HT1080 (cell line): ENCODE measurements at places on chromosomes 11 and 22.

DNA sequence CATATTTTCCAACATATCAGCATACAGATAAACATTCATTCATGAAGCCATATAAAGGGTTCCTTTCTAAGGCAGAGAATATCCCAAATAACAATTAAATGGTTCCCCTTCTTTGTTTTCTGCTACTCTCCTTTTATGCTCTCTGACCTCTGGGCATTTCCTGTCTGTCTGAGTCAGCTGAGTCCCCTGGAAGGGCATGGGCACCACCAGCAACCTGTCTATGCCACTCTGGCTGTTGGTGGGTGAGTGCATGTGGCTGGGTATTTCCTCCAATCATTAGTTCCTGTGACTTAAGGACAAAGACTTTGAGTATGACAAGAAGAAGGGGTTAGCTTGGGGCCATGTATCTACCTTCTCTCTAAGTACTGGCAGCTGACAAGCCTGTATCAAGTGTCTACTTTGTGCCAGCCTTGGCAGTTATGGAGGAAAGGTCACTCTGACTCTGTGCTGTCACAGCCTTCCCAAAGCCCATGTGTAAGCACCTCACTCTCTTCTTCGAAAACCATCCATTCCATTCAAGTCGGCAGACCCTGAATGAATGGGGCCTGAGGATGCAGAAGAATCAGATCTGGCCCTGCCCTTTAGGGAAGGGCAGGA, 86.3 kb upstream of the PHOX2A start:
- DNase-seq, result no peak

DNA sequence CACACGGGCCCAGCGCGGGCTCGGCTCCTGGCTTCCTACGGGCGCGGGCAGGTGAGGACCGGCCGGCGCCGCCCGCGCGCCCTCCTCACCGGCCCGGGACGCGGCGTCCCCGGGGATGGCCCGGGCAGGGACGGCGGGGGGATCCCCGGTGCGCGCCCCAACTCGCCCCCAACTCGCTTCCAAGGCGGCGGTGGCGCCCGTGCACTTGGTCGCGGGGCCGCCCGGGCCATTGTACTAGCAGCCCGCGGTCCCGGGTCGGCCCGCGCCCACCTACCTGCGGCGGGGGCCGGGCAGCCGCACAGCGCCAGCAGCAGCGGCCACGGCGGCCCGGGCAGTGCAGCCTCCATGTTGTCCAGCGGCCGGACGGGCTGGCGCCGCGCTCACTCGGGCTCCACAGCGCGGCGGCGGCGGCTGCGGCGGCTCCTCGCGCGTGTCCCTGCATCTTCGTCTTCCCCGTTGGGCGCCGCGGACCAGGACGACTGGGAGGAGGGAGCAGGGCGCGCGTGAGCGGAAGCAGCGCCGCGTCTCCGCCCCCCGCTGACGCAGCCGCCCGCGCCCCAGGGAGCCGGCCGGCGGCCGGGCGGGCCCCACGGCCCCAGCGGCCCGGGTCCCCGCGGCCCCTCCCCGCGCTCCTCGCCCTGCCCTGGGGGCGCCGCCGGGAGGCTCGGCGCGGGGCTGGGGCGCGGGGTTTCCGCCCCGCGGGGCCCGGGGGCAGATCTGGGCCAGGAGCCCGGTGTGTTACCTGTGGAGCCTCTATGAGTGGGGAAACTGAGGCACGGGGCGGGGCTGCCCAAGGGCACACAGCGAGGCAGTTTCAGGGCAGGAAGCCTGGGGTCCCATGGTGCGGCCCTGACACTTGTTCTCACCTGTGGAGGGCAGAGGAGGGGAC, 159.3 kb upstream of the GRK3 start:
- peak; percentile 24 for DNase-seq

DNA sequence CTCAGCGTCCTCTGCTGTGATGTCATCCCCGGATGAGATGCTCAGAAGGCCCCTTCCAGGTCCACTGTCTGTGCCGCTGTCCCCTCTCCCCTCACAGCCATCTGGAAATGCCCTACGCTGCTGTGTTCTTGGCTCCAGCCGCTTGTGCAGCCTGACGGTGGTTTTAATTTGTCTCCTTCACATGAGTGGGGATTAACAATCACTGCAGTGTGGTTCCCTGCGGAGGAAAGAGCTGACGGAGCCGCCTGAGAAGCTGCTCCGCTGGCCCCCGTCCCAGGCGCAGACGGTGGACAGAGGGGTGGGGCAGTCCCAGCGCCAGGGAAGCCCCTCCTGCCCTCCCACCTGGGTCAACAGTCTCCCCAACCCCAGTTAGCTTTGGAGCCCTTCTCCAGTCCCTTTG, 67.5 kb upstream of the PHF21B start:
- DNase-seq, result no peak

- DNase-seq, result no peak
These were observed 313.2 kb upstream of the B3GAT1 start for GRCh38 chr11:134725211-134725610.

GRCh38 chr11:110491577-110492320, 62.0 kb downstream of the FDX1 start:
- DNase-seq, result no peak

DNA sequence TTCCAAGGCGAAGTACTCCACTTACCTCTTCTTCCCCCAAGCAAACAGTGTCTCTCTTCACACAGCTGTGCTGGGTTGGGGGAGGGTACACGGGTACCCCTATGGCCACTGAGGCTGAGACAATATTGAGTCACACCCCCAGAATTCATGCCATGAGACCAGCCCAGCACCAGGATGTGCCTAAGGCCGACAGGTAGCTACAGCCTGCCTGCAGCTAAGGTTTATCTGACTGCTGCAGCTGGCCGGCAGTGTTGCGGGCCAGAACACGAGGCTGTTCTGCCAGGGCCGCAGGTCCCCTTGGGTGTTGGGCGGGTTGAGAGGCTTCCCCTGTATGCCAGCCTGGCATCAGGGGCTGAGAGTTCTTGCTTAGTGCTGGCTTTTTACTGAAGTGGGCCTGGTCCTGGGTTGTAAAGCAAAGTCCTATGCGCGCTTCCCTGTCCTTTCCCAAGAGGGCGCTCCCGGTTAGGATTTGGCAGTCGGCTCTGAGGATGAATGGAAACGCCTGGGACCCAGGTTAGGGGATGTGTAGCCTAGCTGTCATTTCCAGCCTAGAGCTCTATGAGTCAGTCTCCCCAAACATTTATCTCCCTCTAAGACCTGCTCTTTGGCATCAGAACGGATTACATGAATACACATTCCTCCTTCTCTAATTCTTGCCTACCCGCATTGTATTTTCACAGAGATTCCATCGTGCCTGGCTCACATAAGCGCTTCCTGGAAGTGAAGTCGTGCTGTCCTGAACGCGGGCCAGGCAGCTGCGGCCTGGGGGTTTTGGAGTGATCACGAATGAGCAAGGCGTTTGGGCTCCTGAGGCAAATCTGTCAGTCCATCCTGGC, 7.1 kb downstream of the USP18 start:
- DNase-seq, result peak; percentile 91

DNA sequence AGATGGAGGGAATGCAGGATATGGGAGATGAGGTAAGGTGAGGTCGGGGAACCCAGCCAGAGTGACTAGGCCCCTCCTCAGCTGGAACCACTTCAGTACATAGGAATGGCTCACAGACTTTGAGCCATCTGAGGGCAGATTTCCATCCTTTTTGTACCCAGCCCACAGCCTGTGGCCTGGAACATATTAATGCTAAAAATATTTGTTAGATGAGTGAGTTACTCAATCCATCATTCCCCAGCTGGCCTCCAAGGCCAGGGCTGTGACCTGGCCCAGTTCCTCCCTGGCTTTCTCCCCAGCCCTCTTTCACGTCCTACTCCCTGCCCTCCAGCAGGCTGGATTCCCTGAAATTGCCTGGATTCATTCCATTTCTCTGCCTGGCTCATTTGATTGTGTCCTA, 57.2 kb upstream of the PRDM11 start:
- DNase-seq, result peak; percentile 34

GRCh38 chr11:134853992-134854991, 442.2 kb upstream of the B3GAT1 start:
- DNase-seq, result no peak

DNA sequence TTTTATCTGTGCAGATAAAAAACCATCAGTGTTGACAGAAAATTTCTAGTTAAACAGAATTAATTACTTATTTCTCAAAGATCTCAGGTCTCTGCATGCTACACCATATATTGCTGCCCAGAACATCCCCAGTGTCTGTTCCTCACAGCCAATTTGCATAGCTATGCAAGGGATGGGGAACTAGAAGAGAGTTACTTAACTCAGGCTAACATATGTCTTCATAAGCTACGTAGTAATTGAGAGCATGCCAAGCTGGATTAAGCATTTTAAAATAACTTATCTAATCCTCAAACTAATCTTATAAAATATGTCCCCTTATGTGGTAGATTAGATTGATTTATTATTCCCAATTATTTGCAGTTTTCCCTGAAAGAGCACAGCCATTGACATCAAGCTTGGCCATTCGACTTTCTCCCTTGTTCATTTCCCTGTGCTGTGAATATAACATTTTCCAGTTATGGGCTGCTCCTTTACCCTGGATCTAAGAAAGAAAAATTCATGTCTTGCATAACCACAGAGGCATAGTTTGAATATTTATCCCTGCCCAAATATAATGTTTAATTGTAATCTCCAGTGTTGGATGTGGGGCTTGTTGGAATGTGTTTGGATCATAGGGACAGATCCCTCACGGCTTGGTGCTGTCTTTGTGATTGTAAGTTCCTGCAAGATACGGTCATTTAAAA, 69.1 kb downstream of the C11orf87 start:
- DNase-seq, result no peak

DNA sequence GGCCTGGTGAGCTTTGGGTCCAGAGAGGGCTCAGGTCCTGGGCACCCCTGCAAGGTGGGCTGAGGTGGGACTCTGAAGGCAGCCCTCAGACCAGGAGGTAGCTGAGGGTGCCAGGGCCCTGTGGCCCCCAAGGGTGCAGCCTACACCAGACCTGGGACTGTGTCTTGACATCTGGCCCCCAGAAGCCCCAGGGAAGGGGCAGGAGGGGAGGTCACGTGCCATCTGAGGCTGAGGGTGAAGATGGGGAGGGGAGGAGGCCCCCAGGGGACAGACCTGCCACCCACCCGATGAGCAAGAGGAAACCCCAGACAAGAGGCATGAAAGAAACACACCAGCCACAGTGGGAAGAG, 520.2 kb downstream of the BRD1 start:
- DNase-seq, result no peak

DNA sequence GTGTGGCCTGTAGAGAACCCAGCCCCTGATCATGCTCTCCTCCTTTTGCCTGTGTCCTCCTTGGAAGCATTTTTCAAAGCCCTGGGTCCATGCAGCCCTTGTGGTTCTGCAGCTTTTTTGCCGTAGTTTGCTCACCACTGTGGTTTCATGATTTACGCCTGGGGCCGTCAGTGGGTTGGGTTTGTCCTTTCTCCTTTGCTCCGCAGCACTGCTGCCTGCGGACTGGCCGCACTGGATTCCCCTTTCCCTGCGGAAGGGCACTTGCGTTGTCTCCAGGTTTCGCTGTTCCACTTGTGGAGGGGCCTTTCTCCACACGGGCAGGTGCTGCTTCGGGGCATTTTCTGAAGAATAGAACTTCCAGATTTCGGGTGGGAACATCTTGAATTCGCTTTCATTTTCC, 1260.9 kb downstream of the BRD1 start:
- DNase-seq, result no peak

DNA sequence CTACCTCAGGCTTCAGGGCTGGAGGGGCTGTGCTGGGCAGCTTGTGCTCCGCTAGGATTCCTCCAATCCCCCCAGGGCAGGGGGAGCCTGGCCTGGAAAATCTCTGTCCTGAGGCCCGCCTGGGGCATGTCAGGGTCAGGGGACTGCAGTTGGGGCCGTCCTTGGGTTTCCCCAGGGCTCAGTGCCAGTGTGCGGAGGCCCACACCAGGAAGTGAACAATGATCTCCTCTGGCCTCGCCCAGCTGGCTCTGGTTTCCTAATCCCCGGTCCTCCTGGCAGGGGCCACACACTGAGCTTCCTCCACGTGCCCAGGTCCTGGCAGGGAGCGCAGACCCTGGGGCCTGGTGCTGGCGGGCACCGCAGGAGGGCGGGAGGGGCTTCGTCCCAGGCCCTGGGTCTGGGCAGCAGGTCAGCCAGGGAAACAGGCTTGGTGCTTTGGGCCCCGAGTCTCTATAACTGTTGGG, 1.4 kb upstream of the MUC2 start:
- DNase-seq, result peak; percentile 37

DNA sequence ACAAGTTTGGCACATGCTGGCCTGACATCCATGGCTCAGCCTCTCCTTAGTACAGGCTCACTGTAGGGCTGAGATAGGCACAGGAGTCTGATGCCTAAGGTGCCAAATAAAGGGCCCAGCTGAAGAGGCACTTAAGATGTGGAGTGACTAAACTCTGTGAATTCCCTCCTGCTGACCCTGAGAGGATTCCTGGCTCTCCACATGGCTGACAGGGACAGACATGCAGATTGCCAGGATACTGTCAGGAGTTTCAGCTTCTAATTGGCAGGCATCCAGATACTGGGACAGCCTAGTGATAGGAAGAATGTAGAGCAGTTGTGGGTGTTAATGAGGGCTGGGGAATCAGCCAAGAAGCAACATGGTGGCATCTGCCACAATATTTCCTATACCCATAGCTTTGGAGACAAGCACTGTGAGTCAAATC, 558.7 kb downstream of the INSC start:
- no peak for DNase-seq

- DNase-seq, result no peak
These were observed 153.8 kb upstream of the E2F8 start for GRCh38 chr11:19394525-19395016.

GRCh38 chr11:19433791-19434190, 193.0 kb upstream of the E2F8 start:
- no peak for DNase-seq

DNA sequence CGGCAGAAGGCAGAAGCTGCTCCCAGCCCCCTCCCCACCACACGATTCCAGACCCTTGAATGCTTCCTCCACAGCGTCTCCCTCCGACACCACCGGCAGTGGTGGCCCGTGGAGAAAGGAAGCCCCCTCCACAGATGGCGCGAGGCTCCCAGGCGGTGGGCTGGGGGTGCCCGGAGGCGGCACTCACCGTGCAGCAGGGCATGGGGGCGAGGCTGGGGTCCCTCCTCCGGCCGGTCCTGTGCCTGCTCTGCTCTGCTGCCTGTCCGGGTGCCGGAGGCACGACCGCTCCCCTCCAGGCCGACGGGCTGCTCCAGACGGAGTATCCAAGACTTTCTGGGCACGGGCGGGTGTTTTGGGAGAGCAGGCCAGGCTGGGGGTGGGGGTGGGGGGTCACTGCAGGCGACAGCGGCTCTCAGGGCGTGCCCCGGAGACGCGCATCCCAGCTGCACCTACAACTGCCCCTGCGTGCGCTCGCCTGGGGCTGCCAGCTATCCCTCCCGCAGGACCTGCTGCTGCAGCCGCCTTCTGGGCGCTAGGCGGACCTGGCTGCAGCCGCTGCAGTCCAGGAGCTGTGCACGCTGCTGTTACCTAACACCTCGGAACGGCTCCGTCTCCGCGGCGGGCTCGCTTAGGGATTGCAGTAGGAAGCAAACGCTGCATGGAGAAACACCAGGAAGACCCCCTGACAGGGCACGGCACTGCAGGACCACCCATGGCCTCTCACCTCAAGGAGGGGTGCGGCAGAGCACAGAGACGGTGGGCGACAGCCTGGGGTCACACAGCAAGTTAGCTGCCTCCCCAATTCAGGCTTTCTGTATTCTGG, 15.2 kb downstream of the MRGPRG start:
- DNase-seq, result no peak

- DNase-seq, result peak; percentile 98
These were observed 4.3 kb upstream of the PHLDA2 start for GRCh38 chr11:2933375-2934020.
